ENCODE measurements at places on chromosomes 3 and 15.

GRCh38 chr3:68228856-68229255 lies 574.4 kb upstream of the SUCLG2 start:
- DNase-seq: no peak

- no peak for DNase-seq
Observed at GRCh38 chr3:152778022-152778421, 56.9 kb upstream of the P2RY1 start.

DNA sequence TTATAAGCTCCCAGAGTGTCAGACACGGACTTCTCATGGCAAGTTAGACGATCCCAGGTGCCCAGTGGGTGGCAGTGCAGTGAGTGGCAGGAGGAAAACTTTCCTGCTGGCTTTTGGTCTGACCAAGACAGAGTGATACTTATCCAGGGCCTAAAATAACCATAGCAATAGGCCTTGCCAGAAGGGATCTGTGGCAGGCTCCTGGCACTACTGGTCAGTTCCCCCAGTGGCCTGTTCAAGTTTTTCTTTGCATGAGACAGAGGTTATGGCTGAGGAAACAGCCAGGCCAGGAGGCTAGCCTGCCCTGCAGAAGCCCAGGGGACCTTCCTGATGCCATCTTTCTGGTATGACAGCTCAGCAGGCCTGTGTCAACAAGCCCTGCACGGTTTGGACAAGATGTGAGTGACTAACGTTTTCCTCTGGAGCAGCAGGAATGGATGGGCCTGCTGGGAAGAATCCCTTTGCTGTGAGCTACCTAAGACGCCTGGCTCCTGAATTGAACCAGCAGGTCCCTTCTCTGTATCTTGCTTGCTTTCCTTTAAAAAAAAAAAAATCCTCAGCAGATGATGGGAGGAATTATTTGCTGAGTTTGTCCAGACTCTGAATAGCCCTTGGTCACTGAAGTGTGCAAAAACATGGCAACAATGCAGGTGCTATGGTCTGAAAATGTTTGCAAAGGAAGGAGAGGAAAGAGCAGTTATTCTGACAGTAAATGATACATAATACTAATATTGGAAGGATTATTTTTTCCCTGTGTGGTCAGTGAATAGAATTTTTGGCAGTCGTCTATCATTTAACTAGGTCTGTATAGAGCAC lies 18.0 kb downstream of the SCG5 start:
- DNase-seq: peak; percentile 68

GRCh38 chr3:105805404-105805803 lies 63.4 kb downstream of the CBLB start:
- DNase-seq: no peak

GRCh38 chr3:165191491-165191890 lies 4.7 kb downstream of the SLITRK3 start:
- no peak for DNase-seq

DNA sequence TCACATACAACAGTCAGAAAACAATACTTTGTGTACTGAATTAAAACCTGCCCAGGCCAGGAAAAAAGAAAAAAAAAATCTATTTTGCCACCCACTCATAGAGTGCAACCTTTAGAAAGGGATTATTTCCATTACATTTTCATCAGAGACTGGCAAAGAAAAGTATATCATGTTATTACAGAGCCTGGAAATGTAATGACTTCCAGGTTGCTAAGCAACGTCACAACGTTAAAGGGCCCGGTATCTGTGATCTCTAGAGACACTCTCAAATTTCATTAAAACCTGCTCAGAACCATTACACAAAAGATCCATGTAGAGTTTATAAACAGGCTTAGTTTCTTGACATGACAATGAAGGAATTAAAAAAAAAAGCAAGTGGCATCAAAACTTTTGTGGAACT lies 170.5 kb downstream of the CTNNB1 start:
- no peak for DNase-seq

DNA sequence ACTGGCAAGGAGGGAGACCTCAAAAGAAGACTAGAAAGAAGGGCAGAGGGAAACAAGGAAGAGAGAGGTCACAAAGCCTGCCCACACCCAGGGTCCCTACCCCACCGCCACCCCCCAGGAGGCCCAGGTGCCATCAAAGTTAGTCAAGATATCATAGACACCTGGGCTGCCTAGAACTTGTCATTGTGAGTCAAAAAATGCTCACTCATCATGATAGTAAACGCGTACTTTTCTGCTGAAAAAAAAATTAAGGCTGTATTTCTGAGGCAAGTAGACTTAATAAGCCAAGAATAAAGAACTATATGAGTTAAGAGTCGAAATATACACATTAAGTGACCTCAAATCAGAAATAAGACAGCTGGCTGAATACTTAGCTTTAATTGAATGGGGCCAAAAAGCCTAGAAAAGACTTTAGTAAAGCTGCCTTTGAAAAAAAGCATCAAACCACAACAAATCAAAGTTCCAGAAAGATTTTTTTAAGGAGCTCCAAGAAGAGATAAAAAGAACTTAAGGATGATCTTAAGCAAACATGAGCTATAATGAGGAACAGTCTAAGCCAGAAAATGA lies 415.5 kb upstream of the PPP2R3A start:
- DNase-seq: no peak

- no peak for DNase-seq
Observed at GRCh38 chr3:40477666-40478065, 744 bp downstream of the ZNF619 start.

DNA sequence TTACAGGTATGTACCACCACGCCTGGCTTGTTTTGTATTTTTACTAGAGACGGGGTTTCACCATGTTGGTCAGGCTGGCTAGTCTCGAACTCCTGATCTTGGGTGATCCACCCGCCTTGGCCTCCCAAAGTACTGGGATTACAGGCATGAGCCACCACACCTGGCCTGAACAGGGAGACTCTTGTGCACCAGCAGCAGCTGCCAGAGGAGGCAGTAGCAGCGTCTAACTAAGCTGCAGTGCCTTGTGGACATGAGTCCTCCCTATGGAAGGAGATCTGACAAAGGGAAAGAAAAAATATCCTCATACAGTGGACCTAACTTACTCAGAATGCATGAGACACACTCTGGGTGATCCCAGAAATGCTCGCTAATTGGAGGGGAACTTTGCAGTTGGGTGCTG lies 36.8 kb upstream of the NEO1 start:
- no peak for DNase-seq

DNA sequence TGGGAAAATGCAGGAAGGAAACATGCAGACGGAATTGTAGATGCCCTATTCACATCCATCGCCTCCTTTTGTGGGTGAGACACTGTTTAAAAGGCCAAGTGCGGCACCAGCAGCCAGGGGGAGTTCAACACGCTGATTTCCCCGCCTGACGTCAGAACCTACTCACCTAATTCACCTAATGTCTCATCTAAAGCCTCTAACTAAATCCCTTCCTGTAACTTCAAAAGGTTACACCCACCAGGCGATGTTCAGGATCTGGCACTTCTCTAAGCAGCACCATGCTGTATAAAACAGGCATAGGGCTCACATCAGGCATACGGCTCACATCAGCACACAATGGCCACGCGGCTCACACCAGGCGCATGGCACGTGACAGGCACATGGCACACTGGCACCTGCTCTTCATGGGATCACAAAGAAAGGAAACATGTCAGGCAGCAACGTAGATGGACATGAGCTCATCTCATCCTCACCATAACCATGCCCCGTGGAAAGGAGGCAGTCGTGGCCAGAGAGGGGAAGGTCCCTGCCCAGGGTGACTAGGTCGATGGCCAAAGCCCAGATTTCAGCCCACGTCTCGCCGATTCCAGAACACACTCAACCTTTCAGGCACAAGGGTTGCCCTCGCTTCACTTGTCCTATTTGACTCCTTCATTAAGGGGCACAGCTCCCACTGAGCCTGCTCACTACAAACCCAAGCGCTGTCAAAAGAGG lies 21.7 kb downstream of the XXYLT1 start:
- DNase-seq: no peak

GRCh38 chr3:23877329-23877980 lies 39.3 kb downstream of the NKIRAS1 start:
- peak; percentile 92 for DNase-seq

GRCh38 chr15:96320703-96321638 lies 9.5 kb upstream of the NR2F2 start:
- no peak for DNase-seq

GRCh38 chr3:98962951-98963350 lies 61.5 kb upstream of the DCBLD2 start:
- DNase-seq: peak; percentile 58

DNA sequence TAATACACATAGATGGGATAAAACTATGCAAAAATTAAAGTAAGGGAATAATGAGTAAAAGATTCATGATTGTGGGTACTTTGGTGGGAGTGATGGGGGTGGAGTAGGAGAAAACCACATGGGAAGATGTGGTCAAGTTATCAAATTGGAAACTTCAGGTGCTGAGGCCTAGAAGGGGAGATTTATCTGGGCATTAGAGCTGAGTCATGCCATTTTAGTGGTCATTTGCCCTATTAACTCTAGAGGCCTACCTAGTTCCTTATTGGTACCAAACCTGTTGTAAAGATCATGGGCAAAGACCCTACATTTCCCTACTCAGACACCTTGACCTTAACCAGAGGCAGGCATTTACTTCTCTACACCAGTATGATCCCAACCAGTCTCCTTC lies 125.9 kb upstream of the BCL6 start:
- DNase-seq: no peak

- no peak for DNase-seq
Observed at GRCh38 chr3:126107957-126108675, 24.2 kb upstream of the SLC41A3 start.

GRCh38 chr3:173008978-173009377 lies 132.1 kb downstream of the SPATA16 start:
- no peak for DNase-seq

DNA sequence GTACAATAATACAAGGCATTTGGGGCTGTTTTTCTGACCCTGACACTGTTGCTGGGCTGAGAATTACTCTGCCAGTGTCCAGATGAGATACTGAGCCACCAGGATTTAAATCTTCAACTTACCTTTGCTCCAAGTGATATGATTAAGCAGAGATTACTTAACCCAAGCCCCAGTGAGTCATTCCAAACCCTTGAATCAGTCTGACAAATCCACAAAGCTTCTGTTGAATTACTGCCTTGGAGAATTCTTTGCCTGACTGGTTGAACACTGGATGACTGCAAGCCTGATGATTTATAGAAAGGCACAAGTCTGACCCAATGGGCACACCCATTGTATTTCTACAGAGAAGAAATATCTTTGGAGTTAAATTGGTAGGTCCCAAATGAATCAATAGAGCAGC lies 88.2 kb upstream of the TSC22D2 start:
- DNase-seq: peak; percentile 94

DNA sequence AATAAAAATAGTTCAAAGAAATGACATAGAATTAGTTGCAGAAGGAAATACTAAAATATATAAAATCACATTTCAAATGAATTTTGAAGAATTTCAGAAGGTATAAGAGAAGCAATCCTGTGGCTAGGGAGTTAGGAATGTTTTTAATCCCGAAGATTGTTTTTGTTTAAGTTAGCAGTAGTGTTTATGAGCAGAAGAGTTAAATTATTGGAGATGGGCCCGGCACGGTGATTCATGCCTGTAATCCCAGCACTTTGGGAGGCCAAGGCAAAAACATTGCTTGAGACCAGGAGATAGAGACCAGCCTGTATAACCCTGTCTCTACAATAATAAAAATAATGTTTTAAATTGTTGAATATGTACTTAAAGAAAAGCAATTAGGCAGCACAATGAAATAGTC lies 432.5 kb downstream of the MFSD1 start:
- peak; percentile 34 for DNase-seq

DNA sequence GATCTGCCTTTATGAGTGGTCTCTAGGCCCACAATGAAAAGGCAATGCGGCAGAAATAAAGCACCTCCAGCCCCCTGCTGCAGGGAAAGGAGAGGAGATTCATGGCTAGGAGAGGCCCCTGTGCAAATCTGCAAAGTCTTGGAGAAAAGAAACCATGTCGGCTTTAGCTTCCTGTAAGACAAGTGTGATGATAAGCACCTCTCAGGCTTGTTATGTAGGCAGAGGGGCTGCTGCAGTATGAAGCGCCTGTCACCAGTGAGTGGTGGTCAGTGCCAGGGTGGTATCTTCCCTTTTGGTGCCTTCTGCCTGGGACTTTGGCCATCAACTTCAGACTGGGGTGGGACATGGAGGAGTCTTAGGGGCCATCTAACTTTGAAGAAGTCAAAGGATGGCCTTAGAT lies 59.2 kb upstream of the ARHGEF3 start:
- DNase-seq: no peak

DNA sequence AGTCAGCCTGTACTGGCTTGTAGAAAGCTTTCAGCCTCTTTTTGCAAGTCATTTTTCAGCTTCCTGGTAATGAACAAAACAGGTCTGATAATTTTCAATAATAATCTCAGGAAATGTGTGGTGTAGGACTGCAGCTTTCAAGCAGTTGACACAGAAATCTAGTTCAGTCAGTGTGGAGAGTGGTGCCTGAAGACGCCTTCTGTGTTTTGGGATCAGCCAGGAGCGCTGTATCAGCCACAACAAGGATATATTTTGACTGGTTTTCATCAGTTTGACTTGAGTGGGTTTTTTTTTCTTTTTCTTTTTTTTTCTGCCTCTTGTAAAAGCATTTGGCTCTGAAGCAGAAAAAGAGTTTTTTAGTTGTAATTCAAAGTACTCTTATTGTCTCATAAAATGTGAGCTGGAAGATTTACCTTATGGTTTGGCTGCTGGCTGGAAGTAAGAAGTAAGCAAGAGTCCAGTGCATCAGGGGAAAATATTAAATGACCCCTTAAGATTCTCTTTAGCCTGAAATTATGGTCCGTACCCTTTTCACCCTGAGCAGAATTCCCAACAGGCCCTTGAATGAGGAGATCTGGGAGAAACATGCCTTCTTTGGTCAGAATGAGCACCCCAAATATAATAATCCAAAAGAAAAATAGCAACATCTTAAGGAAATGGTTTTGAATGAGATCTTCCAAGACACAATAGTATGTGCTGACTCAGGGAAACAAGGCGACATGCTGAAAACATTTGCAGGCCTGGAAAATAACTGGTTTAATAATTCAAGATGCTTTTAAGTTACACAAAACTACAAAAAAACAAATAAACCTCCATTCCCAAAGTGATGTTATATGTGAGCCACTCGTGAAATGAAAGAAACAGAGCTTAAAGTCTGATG lies 332.7 kb upstream of the ADAMTS9 start:
- no peak for DNase-seq

GRCh38 chr3:151592287-151592686 lies 131.4 kb upstream of the IGSF10 start:
- no peak for DNase-seq

DNA sequence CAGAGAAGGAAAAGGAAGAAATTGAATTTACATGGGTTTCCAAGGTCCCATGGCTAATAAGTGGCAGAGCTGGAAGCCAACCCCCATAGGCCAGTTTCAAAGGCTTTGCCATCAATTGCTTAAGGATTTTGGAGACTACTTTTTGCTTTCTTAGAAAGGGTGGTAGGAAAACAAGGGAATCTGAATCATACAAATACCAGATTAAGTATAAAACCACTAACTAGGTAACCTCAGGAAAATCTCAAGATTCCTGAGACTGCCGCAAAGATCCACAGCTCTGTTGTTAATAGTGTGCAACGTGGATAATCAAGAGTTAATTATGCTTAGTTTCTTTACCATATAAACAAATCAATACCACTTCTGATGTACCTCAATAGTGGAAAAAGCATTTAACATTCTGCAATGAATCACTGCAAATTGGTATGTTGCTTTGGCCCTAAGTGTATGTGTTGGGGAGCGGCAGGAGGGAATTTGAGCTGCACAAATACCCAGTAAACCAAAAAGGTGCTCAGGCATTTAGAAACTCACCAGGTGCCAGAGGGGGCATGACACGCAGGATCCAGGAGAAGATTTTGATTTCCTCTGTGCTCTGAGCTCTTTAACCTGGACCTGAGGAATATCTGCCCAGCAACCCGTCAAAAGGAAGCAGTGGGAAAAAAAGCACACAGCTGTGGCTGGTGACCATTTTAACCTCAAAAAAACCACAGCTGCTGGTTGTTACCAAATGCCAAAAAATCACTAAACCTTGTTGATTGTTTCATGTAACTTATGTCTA lies 22.0 kb downstream of the AADAC start:
- DNase-seq: peak; percentile 48
